ENCODE measurements at places on chromosomes 4 and X. TPM values are rescaled to one million over a fixed set of nuclear protein-coding genes. Genes with fewer than 3 reads are reported as not detected.
A peak's percentile ranks its signal among the peaks of the same experiment; 100 is the strongest.

SORCS2 gene
- total RNA-seq: 0.72 TPM

CT45A3 gene
- total RNA-seq: not detected

GPR82 gene
- total RNA-seq: not detected

UGT8 gene
- total RNA-seq: 4.4 TPM

CDKL2 gene
- 0.84 TPM for total RNA-seq

PLAC8 gene
- total RNA-seq: 0.82 TPM

NDST3 gene
- 0.62 TPM for total RNA-seq

- no peak for DNase-seq
Measured at GRCh38 chr4:73045879-73046278, 23.6 kb downstream of the COX18 start.

DNA sequence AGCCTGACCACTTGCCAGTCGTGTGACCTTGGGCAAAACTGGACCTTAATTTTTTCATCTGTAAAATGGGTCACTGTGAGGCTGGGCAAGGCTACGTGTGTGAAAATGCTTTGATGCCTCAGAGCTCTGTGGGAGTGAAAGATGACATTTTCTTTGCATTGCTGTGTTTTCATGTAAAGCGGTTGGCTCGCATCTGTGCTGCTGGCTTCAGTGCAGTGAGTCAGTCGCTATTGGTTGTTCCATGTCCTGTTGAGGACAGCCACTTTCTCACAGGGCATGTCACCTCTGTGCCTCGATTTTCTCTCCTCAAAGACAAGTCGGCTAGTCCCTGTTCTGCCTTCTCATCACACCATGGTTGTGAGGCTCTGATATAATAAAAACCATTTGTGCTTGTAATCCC lies 4.4 kb downstream of the MTMR1 start:
- DNase-seq: no peak

- DNase-seq: no peak
Measured at GRCh38 chr4:163892417-163892816, 397.9 kb downstream of the TMA16 start.

DNA sequence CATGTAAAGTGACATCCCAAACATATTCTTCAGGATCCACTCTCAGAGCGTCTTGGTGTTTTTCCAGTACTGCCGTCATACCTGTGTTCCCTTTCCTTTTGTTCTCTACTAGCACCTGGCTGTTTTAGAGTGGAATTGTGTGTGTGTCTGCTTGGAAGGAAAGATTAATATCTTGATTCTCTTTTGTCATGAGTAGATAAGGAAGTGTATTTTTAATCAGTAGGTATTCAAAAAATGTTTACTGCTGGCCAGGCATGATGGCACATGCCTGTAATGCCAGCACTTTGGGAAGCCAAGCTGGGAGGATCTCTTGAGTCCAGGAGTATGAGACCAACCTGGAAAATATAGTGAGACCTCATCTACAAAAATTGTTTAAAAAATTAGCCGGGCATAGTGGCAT lies 198.8 kb downstream of the CBR4 start:
- DNase-seq: no peak

DNA sequence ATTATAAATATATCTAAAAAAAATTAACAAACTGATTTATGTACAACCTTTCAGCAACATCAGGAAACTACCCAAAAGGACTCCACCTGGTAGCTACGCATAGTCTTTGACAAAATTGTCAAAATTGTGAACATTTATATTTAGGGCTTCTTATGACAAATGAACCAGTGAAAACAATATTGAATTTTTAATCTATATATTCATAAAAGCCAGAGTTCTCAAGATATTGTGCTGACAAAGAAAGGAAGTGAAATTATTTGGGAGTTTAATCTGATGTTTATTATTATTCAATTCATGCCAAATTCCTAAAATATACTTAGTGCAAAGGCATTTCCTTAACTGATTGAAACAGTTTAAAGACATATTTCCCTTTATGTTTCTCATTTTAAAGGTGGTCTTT lies 5.3 kb upstream of the SULT1B1 start:
- no peak for DNase-seq

DNA sequence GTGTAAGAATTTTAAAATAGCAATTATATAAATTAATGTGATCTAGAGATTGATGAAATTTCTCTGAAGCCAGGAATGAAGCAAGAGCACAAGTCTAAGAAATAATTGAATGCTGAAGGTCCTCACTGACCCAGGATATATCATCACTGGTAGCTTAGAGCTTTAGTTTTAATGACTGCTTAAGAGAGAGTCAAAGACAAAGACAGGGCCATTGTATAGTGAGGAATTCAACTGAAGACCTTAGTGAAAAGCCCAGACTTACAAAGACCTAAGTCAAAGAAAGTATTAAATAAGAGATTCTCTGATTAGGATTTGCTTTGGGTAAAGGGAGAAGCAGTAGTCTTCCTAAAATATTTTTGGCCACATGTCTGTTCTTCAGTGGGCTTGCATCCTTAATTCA lies 26.0 kb upstream of the IL15 start:
- no peak for DNase-seq

GRCh38 chrX:38045538-38046096 lies 39.3 kb downstream of the SYTL5 start:
- no peak for DNase-seq

DNA sequence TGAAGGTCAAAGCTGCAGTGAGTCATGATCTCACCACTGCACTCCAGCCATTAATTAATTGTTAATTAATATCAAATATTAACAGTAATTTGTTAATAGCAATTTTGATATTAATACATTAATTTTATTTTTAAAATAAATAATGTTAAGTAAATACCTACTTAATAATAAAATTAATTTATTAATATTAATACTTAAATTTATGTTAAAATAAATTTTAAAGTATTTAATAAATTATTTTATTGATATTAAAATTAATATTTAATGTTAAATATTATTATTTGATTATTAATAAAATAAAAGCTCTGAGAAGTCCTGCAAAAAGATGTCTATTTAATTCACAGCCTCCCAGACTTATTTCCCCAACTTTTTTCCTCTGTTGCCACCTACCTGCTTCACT lies 25.1 kb upstream of the TRIM2 start:
- DNase-seq: no peak

DNA sequence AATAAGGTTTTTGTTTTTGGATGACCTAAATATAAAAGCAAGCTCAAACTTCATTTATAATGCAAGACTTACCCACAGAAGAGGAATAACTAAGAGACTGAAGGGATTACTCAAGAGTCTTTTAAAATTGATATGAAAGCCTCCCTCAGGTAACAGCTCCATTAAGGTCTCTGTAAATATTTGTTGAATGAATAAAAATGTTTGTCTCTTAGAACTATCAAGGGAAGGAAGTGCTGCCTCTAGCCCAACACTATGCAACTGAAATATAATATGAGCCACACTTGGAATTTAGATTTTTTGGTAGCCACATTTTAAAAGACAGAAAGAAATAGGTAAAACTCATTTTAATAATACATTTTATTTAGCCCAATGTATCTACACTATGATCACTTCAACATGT lies 127.8 kb downstream of the SH3RF1 start:
- no peak for DNase-seq

DNA sequence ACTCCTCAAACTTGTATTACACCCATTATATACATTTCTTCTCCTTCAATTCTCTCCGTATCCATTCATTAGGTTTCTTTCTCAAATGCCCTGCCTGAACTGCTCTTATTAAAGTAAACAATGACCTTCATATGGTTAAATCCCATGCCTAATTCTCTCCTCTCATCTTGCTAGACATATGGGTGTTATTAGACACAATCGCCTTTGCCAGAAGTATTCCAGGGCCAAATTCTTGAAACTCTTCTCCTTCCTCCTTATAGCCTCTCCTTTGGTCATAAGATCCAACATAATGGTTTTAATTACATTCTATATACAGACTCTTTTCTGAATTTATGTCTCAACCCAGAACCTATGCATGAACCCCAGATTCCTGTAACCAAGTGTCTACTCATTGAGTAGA lies 4.8 kb downstream of the ANXA10 start:
- DNase-seq: no peak

DNA sequence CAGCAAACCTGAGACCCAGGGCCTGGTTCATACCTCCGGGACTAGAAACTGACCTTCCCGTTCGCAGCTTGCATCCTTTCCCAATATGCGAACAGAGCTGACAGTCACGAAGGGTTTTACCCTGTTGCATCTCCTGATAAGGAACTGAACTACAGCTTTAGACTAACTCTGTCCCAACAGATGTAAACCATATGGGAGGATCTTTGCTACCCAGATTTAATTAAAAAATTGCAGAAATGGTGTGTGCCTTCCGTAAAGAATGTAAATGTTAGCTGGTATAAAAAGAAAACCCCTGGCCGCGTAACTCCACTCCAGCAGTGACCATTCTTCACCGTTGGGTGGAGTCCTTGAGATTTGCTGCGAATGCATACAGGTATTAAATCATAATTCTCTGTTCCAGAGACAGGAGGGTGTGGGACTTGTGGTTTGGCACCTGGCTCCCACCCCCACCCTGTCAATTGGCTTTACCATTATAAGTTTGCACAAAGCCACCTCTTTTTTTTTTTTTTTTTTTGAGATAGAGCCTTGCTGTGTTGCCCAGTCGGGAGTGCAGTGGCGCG lies 40.6 kb upstream of the SORCS2 start:
- no peak for DNase-seq

- peak; percentile 89 for DNase-seq
Measured at GRCh38 chr4:48268956-48269860, at the start of gene TEC. Gene TEC (minus strand): TSS chr4:48269838. CDS start chr4:48228614, 41,224 bp downstream.

DNA sequence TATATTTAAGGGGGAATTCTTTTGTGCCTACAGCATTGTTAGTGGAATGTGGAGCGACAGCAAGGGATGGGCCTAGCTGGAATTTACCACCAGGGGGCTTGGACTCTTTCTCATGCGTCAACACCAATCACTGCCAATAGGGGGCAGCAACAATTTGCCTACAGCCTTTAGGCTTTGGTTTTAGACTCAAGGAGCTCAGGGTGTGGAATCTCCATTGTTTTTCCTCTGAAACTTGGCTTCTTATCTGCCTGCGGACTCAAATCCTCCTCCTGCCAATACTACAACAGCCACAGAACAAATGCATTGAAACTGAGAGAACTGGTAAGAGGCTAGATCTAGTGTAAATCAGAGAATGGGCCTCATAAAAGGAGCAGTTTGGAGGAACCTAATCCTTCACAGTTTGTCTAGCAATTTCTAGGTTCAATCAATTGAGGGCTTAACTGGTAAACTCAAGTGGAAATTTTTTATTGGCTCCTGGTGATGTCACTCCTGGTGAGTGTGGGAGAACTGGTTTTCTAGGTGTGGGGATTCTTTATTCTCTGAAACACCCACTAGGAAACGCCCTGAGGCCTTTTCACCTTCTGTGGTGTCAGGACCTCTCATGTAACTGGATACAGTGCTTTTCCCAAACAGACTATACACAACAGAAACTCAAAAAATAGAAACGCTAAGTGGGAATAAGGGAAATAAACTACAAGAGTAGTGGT lies 27.9 kb upstream of the TMSB4X start:
- DNase-seq: peak; percentile 97

DNA sequence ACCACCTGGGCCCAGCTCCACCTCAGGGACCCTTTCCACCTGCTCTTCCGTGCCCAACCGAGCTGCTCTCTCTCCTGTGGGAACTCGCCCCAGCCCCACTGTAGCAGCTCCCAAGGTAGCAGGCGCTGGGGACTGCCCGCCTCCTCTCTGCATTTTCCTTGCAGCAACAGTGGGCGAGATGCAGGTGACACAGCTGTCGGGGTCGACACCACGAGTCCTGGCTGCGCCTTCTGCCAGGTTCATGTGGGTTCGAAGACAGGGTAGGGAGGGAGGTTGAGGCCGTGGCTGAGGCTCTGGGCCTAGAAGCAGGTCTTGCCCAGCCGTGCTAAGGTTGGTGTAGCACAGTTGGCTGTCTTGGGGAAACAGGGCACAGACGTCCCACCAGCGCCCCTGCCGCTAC lies 245.2 kb upstream of the FSTL5 start:
- peak; percentile 32 for DNase-seq

- peak; percentile 54 for DNase-seq
Measured at GRCh38 chr4:121177246-121178137, 13.4 kb upstream of the TNIP3 start.

DNA sequence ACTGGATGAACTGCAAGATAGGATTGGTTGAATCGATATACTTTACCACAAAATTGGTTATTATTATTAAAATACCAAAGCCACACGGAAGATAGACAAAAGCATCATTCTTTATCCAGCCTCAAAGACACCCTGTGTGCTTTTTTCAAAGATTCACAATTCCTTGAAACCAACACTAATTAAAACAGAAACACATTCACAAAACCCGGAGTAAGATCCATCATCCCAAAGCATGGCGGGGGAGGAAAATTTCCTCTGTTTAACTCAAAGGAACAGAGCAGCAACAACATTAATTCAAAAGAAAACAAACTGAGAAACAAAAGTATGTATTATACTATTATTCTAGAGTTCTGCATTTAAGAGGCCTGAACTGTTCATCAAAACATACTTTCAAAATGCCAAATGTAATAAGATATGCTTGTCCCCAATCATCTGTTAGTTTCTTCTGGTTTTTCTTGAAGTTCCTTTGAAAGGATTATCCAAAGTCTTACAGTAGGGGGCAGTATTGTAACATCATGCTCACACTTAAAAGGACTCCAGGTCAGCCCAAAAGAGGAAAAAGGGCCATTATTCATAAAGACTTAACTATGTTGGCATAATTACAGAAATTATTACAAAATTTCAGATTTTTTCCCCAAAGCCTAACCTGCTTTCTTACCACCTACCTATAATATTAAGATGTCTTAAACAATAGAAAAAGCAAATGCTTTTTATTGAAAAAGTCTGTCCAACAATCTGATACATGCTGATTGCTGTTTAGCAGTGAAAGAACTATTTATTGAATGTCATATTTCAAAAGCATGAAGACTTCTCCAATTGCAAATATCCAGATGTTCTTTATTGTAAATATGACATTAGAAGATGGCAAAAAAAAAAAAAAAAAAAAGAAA lies 168.7 kb downstream of the SCFD2 start:
- DNase-seq: no peak

GRCh38 chrX:13051529-13052172 lies 7.2 kb upstream of the FAM9C start:
- DNase-seq: no peak

DNA sequence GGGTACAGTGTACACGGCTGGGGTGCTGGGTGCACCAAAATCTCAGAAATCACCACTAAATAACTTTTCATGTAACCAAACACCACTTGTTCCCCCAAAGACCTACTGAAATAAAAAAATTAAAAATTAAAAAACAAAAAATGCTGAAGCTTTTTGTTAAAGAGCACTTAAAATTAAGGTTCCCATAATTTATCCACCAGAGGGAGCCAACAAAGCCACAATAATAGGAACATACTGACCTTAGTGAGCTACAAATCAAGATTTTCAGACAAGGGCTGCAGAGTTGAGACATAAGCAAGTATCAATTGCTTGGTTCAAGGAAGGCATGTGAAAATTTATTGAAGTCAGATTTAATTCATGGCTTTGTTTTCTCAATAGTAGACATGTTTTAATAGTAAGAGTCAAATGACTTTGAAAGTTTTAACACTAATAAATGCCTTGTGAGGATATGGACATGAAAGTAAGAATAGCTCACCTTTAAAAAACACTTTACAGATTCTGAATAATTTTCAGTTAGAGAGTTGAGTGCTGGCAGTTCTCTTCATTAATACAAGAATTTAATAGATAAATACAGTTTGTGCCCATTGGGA lies 43.0 kb upstream of the SCOC start:
- DNase-seq: no peak

- DNase-seq: no peak
Measured at GRCh38 chrX:40683245-40683644, 35.9 kb upstream of the CXorf38 start.

GRCh38 chrX:19639056-19639455 lies 123.7 kb upstream of the MAP3K15 start:
- DNase-seq: no peak

- DNase-seq: peak; percentile 61
Measured at GRCh38 chrX:6959006-6959405, 188.5 kb upstream of the STS start.
